Activated naive CD4-positive, alpha-beta T cell treated with anti-CD3 and anti-CD28 coated beads, Interleukin-2, amount 50 U/mL, for 72 hours (primary cell): ENCODE measurements at places on chromosomes 5 and 9. TPM values are rescaled to one million over a fixed set of nuclear protein-coding genes. Genes with fewer than 3 reads are reported as not detected.

GRCh38 chr5:135393691-135394090 lies 5.3 kb downstream of the MACROH2A1 start:
- no peak for DNase-seq

- no peak for DNase-seq
These were observed 50.6 kb upstream of the CLK4 start for GRCh38 chr5:178677429-178677828.

- no peak for DNase-seq
These were observed 396.2 kb downstream of the KCTD16 start for GRCh38 chr5:144566747-144567420.

GRCh38 chr5:61416010-61416409 lies 84.0 kb downstream of the ZSWIM6 start:
- DNase-seq = no peak

DNA sequence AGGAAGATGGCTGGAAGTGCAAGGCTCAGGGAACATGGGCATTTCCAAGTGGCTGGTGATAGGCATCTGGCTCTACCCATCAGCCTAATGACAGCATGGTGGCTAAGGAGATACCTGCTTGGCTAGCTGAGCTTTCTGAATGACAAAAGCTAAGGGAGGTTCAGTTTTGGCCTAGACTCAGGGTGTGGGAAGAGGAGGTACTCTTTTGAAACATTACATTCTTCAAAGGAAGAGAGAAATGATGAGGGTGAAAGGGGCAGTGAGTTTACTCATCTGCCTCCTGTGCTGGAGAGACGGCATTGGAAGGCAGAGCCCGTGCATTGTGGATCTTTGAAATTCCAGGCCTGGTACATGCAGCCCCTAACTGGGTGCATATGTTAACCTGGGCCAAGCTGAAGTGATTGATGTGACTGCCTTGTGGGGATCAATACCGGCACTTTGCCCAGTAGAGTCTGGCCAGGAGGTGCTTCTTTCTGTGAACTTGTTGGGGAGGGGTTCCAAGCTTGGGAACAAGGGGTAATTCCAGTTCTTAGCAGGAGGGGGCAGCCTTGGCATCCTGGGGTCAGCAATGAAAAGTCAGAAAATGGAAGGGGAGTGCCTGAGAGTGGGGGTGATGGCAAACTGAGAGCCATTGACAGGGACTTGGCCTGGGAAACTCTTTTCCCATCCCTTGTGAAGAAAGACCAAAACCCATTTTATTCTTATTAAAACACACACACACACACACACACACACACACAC lies 108.6 kb downstream of the ACER2 start:
- DNase-seq = no peak

- no peak for DNase-seq
These were observed 428.6 kb downstream of the PDE4D start for GRCh38 chr5:59464969-59465368.

DNA sequence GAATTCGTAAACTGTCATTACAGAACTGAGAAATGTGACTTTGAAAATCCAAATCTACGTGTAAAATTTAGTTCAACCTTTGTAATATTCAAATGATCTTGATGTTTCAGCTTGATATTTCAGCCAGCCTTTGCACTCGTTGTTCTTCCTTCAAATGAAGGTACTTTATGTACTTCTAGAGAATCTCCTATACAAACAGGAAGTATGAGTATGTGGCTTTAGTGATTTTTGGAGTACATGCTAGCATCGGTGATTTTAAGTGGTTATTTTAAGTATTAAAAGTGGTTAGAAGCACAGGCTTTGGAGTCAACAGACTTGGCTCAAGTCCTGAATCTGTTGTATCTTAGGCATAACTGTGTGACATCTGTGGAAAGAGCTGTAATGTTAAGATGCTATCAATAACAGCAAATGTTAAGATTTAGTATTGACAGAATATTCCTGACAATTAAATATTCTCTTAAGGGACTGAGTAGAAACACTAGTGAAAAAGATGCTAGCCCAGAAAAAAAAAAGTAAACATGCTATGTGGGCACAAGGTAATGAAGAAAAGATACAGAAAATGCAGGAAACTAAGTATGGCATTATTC lies 398.0 kb downstream of the ADGRV1 start:
- no peak for DNase-seq

- no peak for DNase-seq
These were observed at the start of gene FTMT for GRCh38 chr5:121851643-121852574. TSS of gene FTMT (plus strand) at chr5:121851882. CDS start at chr5:121851964, 82 bp downstream.

- no peak for DNase-seq
These were observed 121.1 kb downstream of the SPATA31D1 start for GRCh38 chr9:82109626-82110025.

- DNase-seq = no peak
These were observed 96.6 kb downstream of the VCAN start for GRCh38 chr5:83568186-83568585.

DNA sequence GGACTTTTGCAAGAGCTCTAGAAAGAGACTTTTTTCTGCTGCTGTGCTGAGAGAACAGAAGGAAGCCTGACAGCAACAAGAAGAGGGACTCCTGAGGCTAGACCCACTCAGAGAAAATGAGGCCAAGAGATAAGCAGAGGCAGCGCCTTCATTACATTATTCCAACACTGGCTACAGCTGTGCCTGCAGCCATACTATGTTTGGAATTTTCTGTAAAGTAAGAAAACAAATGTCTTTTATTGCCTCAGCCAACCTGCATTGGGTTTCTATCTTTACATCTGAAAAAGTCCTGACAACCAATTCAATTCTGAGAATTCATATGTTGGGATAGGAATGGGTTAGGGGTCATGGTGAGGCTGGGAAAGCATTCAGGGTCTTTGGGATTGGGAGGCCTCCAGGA lies 33.7 kb downstream of the FAT2 start:
- no peak for DNase-seq

GRCh38 chr5:123285122-123286023 lies 137.8 kb downstream of the CEP120 start:
- DNase-seq = no peak

- no peak for DNase-seq
These were observed 179.6 kb downstream of the GRIA1 start for GRCh38 chr5:153670101-153670500.

DNA sequence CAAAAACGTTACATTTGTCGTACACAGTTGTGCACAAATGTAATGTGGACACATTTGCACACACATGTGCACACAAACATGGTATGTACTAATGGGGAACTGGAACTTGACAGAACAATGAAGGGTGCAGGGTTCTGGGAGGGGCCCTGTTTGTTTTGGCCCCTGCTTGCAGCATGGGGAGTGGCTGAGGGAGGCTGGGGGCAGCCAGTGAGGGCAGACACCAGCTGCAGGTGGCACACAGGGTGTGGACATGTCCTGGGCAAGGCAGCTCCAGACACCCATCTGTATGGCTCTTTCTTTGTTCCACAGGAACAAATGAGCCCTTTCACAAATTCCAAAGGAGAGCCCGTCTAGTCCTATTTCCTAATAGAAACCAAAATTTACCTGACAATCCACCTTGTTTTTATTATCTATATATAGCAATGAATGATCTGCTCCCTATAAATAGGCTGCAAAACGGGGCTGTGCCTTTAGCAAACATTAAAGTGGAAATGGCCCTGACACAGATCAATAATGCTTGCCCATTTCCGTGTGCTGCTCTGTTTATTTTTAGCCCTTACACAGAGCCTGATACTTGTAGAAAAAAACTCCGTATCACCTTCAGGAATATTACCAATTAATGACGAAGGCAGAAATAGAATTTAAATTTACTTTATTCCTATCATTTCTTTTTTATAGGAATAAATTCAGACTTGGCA lies 26.4 kb downstream of the MARCHF3 start:
- no peak for DNase-seq

DNA sequence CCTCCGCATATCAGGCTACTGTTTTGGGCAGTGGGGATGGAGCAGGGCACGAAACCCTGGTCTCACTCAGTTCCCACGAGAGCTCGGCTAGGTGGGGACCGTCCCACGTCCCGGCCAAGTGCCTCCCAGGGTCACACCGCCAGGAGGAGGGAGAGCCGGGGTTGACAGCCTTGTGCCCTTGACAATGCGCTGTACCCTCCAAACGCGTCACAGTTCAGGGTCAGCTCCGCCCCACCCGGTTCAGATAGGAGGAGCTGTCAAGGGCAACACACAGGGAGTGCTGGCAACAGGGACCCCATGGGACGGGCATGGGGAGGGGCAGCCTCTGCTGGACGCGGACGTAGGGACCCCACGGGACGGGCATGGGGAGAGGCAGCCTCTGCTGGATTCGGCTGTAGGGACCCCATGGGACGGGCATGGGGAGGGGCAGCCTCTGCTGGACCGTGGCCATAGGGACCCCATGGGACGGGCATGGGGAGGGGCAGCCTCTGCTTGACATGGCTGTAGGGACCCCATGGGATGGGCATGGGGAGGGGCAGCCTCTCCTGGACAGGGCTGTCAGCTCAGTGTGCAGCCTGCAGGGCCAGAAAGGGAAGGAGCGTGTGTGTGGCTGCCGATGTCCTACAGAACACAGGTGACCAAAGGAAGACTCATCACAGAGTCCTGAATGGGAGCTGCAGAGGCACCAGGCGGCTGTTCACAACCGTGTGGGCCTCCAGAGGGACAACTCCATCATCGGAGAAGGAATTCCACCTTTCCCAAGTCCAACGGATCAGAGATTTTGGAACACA lies 29.4 kb downstream of the PNPLA7 start:
- no peak for DNase-seq

DNA sequence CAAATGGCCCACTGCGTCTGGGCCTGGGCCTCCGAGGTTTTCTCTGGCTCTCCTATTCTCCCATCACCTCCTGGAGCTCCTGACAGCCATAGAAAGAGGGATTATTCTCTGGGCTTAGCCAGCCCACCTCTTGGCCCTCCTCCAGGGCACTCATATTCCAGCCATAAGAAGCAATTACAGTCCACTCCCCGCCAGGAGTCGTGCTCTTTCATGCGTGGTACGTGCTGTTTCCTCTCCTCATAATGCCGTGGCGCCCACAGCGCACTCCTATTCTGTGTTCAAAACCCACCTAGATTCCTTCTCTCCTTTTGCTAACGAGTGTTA lies 240.8 kb upstream of the ZNF462 start:
- DNase-seq = no peak

- no peak for DNase-seq
These were observed 39.3 kb downstream of the CEP72 start for GRCh38 chr5:651296-652022.

- DNase-seq = no peak
These were observed 7.5 kb downstream of the ADAMTS13 start for GRCh38 chr9:133429641-133430161.

DNA sequence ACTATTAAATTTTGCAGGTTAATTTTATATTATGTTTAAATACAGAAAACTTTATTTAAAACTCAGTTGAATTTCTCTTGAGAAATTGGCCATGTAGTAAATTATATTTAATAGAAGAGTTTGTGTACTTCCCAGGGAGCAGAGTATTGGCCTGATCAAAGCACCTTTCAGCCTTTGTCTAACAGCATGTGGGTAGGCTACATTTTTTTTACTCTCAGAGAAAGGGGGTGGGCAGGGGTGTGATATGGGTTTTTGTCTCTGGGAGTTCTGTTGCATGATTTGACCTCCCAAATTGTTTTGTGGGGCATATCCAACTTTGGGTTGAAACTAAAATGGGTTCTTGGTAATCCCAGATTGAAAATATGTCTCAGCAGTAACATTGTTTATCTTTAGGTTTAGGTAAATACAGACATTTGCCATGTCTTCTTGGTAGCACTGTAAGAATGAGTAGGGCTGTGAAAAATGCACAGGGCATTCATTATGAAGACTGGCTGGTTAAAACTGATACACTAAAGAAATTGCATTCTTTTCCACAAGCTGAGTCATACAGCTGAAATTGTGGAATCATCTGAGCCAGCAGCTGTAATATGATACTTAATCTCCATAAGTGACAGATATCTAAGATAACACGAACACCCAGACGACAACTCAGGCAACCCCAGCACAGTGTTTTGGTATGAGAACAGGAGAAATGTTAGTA lies 75.4 kb upstream of the CDKN2B start:
- DNase-seq = no peak

DNA sequence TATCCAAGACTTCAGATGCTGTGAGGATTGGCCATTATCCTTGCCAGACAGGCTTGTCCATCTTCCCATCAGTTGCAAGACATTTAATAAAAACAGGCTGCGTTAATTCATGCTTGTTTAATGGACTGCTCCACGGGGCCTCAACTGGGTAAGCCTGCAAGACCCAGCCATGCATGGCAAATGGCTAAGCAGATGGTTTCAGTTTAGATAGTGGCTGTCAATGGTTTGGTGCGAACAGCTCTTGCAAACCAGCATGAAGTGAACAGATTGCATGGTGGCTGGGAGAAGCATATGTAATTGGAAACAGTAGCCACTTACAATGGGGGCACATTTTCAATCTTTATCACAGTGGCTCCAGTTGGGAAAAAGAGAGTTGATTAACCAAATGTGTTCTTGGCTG lies 628.2 kb upstream of the KLF4 start:
- no peak for DNase-seq

- DNase-seq = no peak
These were observed 1.6 kb downstream of the HINT1 start for GRCh38 chr5:131163276-131164119.

- DNase-seq = no peak
These were observed 68.3 kb downstream of the CHSY3 start for GRCh38 chr5:129972465-129973141.

DNA sequence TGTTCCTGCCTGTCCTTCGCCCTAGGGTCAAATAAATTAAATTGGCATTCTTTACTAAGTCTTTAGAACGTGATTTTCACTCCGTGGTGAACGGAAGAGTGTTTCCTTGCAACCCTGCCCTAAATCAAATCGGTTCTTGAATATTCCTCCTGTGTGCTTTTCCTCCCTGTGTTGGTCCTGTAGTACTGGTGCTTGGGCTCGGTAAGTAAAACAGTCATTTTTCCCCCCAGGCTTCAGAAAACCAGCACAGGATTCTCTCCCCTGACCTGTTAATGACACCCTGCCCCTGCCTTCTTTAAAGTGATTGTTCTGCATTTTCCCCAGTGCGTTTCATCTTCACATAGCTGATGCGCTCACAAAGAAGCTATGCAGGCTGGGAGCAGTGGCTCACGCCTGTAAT lies 96.0 kb downstream of the AK8 start:
- DNase-seq = no peak

ZFP2 gene
- 0.56 TPM for total RNA-seq

RASEF gene
- total RNA-seq = not detected

RASGRF2 gene
- 13.4 TPM for total RNA-seq

SLC6A7 gene
- not detected for total RNA-seq

LRRC70 gene
- 2.1 TPM for total RNA-seq

SLC36A2 gene
- not detected for total RNA-seq

ANKRD18A gene
- total RNA-seq = 15.2 TPM

MUSK gene
- total RNA-seq = not detected

OR1J4 gene
- 0.82 TPM for total RNA-seq

HEMGN gene
- total RNA-seq = 1.9 TPM

ECSCR gene
- 1.9 TPM for total RNA-seq

SLC25A2 gene
- total RNA-seq = 0.23 TPM
